GM12891 (cell line): ENCODE measurements at places on chromosomes 1 and 21.

DNA sequence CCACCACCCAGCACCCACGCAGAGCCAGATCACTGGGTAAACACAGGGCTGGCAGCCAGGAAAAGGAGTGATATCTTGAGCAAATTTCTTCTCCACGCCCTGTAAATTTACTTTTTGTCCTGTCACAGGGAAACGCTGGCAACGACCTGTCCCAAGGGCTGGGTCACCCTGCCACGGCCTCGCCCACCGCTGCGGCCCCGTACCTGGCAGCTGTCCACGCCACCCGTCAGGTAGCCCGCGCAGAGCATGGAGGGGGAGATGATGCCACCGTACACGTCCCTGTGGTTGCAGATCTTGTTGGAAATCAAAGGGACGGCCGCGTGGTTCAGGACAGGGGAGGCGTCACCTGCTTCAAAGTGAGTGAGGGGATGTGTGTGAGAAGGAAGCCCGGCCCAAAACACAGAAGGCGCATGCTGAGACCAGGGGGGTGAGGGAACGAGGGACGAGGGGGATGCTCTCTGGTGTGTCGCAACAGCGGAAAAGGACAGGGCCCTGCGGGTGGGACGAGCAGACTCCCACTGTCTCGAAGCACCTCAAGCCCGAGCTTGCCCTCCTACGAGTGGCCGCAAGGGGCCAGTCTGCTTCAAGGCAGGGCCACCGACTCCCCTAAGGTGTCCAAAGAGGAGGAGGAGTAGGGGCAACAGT, 10.1 kb upstream of the TFF1 start:
- no peak for DNase-seq

DNA sequence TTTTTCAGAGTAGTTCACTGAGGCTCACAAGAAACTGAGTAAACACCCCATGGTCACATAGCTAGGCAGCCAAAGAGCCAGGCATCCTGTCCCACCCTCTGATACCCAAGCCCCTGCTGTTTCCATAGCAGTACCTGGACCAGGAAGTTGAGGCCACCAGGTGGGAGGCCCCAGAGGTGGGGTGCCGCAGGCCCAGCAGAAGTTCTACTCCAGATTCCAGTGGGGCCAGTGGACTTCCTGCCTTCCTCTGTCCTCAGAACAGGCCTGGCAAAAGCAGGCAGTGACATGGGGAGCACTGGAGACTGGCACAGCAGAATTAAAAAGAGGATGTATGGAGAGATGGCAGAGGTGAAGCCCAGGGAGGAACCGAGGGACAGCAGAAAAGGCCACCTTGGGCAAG, 19.0 kb downstream of the FOXO6 start:
- no peak for DNase-seq

- no peak for DNase-seq
Measured at GRCh38 chr1:33880305-33880704, 16.4 kb downstream of the HMGB4 start.

DNA sequence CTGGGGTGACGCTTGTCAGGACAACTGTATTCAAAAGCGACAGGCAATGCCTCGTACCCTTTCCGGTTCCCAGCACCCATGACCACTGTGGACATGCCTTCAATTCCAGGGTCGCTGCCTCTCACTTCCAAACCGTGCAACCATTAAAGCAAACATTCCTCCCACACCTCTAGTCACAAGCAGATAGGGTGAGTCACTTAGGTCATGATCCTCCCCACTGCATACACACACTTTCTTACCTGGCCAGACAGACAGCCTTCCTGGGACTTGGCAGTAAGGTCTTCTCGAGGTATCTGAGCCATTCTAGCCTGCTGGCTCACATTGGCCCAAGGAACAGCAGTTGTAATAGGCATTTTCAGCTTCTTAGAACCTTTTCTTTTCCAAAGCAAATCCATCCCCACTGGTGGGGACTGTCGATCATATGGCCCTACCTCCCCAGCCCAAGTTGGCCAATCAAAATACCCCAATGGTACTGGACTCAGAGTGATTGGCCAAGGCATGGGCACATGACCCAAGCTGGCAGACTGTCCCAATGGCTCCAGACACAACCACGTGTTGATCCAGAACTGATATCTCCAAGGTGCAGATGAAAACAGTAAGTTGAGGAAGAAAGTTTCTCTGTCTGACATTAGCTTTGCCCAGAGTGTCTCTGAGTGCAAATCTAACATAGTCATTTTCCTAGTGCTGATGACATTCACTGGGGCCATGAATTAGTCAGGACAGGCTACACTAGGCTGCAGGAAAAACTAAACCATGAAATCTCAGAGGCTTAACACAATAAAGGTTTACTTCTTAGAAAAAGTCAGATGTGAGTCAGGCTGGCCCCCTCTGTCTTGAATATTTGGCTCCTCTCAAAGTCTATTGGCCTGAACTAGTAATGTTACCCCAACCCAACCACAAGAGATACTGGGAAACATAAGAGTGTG, 113.8 kb downstream of the RRAGC start:
- no peak for DNase-seq

GRCh38 chr1:110533230-110533629, 14.3 kb upstream of the KCNA10 start:
- no peak for DNase-seq

GRCh38 chr1:38052750-38053415, 6.3 kb upstream of the POU3F1 start:
- DNase-seq, result peak; percentile 49

GRCh38 chr1:152582647-152583046, 2.3 kb upstream of the LCE3D start:
- no peak for DNase-seq

DNA sequence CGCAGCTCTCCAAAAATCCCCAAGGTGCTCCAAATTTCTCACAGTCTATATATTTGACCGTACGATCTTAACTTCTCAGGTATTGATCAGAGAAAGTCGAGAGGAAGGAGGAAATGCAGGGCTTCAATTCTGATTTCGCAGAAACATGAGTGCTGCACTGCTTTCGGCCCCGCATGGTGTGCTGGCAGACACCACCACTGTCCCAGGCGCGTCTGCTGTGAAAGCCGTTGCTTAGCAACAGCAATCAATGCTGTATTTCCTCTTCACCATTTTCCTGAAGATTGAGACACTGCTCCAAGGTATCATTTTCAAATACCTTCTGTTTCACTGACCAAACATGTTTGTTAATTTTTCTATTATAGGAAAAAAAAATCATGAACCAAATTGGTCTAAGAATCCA, 296.3 kb downstream of the SMYD3 start:
- no peak for DNase-seq

DNA sequence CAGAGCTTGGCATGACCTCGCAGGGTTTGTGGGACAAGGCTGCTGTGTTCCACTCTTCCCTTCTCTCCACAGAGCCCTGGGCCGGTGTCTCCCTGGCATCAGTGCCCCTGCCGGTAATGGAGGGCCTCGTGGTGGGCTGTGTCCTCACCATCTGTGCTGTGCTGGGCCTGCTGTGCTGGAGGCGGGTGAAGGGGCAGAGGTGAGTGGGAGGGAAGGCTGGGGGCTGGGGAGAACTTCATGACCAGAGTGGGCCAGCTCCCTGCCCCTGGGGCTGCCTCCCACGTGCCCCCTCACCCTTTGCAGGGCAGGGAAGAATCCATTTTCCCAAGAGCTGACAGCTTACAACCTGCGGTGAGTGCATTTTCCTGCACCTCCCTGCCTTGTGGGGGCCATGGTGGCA, 12.0 kb upstream of the LGR6 start:
- no peak for DNase-seq

- no peak for DNase-seq
Measured at GRCh38 chr1:40834968-40835545, 27.1 kb downstream of the CITED4 start.

GRCh38 chr1:53285969-53286760, 41.7 kb downstream of the LRP8 start:
- no peak for DNase-seq

DNA sequence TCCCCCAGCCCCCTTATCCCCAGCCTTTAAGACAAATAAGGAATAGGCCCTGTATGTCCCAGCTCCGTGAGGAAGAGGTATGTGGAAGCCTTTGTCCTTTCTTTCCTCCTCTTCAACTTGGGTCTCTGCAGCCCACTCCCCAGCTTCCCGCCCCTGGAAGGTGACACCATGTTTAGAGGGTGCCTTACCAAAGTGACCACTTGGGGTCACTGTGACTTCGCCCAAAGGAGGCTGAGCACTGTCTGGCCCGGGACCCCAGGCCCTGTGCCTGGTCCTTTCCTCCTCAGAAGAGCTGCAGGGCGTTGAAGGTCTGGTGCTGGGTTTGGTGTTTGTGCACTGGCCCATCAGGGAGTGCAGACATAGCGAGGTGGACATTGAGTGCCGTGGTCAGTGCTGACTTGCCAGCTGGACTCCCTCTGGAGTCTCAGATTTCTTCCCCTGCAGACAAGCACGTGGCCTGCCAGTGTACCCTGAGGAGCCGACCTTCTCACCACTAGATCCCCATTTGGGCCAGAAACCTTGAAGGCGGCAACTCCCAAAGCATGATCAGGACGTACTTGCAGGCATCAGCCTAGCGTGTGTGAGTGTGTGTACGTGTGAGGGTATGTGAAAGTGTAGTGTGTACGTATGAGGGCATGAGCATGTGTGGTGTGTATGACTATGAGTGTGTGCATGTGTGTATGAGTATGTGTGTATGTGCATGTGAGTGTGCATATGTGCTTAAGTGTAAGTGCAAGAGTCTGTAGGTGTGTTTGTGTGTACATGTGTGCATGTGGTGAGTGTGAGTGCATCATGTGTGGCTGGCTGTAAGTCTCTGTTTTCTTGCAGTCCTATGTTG, 181.4 kb upstream of the KIAA0040 start:
- DNase-seq, result no peak

DNA sequence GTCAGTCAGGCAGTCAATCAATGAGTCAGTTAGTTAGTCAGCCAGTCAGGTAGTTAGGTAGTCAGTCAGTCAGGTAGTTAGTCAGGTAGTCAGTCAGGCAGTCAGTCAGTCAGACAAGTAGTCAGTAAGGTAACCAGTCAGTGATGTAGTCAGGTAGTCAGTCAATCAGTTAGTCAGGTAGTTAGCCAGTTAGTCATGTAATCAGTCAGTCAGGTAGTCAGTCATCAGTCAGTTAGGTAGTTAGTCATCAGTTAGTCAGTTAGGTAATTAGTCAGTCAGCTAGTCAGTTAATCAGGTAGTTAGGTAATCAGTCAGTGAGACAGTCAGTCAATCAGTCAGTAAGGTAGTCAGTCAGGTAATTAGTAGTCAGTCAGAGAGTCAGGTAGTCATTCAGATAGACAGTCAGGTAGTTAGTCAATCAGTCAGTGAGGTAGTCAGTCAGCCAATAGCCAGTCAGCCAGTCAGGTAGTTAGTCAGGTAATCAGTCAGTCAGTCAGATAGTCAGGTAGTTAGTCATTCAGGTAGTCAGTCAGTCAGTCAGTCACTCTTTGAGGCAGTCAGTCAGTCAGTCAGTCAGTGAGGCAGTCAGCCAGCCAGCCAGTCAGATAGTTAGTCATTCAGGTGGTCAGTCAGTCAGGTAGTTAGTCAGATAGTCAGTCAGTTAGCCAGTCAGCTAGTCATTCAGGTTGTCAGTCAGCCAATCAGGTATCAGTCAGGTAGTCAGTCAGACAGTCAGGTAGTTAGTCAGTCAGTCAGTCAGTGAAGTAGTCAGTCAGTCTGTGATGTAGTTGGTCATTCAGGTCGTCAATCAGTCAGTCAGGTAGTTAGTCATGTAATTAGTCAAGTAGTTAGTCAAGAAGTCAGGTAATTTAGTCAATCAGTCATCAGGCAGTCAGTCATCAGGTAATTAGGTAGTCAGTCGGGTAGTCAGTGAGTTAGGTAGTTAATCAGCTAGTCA, 15.3 kb downstream of the KRTAP10-1 start:
- no peak for DNase-seq

- DNase-seq, result no peak
Measured at GRCh38 chr1:9475061-9475627, 64.1 kb upstream of the SLC25A33 start.

- no peak for DNase-seq
Measured at GRCh38 chr1:4724695-4725250, 70.4 kb downstream of the AJAP1 start.
